ENCODE measurements at places on chromosomes 16 and 17.

DNA sequence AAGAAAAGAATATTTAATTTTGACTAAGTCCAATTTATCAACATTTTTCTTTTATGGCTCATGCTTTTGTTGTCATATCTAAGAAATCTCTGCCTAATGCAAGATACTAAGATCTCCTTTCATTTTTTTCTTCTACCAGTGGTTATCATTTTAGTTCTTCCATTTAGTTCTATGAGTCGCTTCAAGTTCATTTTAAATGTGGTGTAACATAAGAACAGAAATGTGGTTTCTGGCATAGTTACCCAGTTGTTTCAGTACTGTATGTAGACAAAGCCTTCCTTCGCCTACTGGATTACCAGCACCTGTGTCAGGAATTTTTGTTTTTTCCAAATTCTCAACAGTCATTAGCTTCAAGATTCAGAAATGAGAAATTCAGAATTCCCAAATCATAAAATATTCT lies 175.7 kb downstream of the PARN start:
- no peak for DNase-seq

DNA sequence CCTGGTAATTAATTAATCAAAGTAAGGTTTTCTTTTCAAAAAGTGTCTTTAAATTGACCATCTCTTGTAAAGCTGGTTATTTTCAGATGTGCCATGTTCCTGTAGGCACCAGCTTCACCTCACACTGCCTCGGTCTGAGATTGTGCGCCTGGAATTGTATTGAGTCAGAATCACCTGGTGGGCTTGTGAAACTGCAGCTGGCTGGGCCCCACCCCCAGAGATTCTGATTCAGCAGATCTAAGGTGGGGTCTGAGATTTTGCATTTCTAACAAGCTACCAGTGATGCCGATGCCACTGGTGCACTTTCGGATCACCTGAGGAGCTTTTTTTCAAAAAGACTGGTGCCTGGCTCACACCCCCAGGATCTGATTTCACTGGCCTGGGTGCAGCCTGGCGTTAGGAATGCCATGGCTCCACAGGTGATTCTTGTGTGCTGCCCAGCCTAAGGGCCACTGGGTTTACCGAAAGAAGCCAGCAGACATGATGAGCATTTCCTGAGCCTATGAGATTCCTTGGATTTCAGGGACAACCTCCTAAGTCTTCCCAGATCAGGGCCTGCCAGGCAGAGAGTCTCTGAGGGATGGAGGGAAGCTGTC lies 59.2 kb upstream of the TOB1 start:
- no peak for DNase-seq

DNA sequence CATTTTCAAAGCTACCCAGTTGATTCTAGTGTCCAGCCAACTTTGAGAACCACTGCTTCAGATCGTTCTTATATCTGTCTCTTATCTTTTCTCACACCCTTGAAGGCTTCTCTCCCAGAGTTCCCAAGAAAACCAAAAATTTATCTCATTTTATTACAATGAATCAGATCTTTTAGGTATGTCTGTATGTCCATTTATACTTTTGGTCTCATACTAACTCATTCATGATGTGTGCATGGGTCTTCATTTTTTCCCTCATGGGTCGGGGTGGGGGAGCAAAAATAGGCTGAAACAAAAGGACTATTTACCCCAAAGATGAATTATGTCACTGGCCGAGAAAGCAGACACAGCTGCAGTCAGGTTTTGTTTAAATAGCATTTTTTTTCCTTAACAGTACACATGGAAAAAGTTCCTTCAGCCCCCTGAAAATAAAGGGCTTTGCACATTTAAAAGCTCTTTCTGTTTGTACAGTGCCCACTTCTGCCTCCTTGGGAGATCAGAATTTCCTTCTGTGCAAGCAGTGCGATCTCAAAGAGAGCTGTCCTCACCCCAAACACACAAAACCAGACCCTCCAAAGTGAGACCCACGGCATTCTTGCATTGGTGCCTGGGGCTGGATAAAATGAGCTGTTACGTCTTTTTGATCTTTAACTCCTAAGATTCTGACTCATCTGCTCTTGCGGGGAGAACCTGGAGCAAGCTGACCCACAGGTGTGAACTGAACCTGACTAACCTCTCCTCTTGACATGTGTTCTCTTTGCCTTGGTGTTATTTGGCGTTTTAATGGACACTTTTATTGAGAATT lies 251.2 kb upstream of the ELAC2 start:
- DNase-seq, result no peak

DNA sequence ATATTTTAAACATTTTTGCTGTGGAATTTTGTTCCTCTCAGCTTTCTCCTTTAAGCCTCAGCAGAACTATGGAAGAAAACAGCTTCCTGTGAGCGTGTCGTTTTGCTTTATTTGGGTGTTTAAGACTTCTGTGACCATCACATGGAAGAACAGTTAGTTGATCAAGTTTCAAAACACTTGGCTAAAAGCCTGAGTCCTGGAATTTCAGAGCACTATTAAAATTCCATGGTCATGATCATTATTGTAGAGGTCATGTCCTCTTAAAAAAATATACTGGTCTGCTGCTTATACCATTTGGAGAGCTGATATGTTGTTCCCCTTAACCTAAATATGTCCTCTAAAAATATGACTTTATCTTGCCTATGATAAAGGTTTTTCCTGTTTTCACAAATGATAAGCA lies 12.6 kb upstream of the CDR2 start:
- peak; percentile 82 for DNase-seq

GRCh38 chr17:63621229-63621683 lies 961 bp upstream of the MAP3K3 start:
- no peak for DNase-seq

GRCh38 chr17:12990041-12990808 lies 27.6 kb downstream of the ELAC2 start:
- no peak for DNase-seq

DNA sequence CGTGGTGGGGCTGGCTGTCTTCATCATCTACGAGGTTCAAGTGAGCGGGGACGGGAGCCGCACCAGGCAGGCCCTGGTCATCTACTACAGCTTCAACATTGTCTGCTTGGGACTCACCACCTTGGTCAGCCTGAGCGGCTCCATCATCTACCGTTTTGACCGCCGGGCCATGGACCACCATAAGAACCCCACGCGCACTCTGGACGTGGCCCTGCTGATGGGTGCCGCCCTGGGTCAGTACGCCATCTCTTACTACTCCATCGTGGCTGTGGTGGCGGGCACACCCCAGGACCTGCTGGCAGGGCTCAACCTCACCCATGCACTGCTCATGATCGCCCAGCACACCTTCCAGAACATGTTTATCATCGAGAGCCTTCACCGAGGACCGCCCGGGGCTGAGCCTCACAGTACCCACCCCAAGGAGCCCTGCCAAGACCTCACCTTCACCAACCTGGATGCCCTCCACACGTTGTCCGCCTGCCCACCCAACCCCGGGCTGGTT lies 5.1 kb upstream of the OTOP3 start:
- DNase-seq, result no peak

DNA sequence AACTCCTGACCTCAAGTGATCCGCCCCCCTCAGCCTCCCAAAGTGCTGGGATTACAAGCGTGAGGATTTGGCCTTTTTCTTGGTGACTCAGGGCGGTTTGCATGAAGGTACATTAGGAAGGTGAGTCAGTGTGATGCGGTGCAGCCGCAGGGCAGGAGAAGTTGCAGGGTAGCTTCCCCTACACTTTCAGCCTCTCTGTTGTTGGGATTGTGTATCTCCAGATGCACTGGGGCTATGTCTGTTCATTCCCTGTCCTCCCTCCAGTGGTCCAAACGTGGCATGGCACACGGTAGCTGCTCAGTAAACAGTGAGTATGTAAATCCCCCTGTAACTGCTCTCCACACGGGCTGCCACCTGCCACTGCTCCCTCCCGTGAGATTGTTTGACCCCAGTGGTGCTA lies 109.1 kb upstream of the CDC42EP4 start:
- peak; percentile 46 for DNase-seq

- DNase-seq, result peak; percentile 99
Observed at GRCh38 chr16:56607109-56607618, 1.2 kb upstream of the MT2A start.

GRCh38 chr16:50245417-50246298 lies 20.7 kb upstream of the ADCY7 start:
- DNase-seq, result peak; percentile 58

DNA sequence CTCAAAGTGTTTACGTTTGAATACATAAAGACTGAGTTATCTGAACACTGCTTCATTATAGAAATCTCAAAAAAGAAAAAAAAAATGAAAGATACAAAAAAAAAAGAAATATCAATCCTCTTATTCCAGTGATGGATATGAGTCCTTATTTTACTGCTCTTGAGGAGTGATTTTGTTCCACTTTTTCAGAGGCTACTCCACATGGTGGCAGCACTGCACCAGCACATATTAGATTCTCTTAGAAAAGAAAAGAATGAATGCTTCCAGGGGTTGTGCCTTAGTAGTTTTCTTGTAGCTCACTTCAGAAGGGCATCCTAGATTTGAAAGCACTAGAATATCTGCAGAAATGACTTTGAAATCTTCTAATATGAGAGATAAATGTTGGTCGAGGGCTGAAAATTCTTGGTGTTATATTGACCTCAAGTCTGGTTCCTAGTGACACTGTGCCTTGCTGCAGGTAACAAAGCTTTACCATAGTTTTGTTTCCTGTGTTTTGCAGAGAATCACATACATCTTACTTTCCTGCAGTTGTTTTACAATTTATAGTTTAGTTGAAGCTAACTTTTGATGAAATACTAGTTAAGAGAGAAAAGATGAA lies 25.9 kb downstream of the AP2B1 start:
- peak; percentile 60 for DNase-seq

GRCh38 chr16:83932955-83933673 lies 19.9 kb upstream of the OSGIN1 start:
- DNase-seq, result no peak
